ENCODE measurements at places on chromosomes 4 and X.

GRCh38 chr4:73006286-73006990, 63.1 kb downstream of the COX18 start:
- H3K4me3 ChIP-seq, result no peak overlapping the region
- H3K27ac ChIP-seq, result no peak overlapping the region
- H3K27me3 ChIP-seq, result no peaks in the 10 kb centered on the region
- no peak for DNase-seq
- no peaks in the 10 kb centered on the region for H3K36me3 ChIP-seq
- no peaks in the 10 kb centered on the region for H3K4me1 ChIP-seq

DNA sequence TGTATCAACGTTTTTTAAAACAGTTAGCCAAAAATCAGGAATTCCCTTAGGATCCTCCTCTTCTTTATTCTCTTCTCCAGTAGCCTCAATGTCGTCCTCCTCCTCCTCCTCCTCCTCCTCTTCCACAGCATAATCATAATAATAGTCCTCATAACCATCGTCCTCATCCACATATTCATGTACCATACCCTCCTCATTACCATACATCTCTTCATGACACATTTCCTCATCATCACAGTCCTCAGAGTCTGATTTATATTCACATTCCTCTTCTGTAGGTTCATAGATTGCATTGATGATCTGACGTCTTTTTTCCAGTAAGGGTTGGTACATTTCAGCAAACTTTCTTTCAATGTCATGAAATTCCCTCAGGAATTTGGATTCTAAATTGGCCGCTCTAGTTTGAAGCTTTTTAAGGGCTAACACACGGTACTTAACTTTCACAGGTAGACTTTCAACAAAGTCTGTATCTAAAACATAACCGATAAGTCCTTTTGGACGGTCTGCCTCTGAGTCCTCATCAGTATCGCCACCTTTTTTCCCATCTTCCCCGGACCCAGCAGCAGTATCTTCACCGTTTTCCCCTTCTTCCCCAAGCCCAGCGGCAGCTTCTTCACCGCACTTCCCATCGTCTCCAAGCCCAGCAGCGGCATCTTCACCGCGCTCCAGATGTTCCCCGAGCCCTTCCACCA, 771 bp downstream of the NAP1L2 start:
- DNase-seq, result no peak
- no peaks in the 10 kb centered on the region for H3K4me1 ChIP-seq
- H3K36me3 ChIP-seq, result no peaks in the 10 kb centered on the region
- no peak overlapping the region for H3K27ac ChIP-seq
- no peaks in the 10 kb centered on the region for H3K27me3 ChIP-seq
- no peak overlapping the region for H3K4me3 ChIP-seq

GRCh38 chrX:31580227-31580626, 508.4 kb upstream of the FTHL17 start:
- H3K4me3 ChIP-seq, result no peak overlapping the region
- H3K4me1 ChIP-seq, result no peaks in the 10 kb centered on the region
- H3K27me3 ChIP-seq, result no peaks in the 10 kb centered on the region

DNA sequence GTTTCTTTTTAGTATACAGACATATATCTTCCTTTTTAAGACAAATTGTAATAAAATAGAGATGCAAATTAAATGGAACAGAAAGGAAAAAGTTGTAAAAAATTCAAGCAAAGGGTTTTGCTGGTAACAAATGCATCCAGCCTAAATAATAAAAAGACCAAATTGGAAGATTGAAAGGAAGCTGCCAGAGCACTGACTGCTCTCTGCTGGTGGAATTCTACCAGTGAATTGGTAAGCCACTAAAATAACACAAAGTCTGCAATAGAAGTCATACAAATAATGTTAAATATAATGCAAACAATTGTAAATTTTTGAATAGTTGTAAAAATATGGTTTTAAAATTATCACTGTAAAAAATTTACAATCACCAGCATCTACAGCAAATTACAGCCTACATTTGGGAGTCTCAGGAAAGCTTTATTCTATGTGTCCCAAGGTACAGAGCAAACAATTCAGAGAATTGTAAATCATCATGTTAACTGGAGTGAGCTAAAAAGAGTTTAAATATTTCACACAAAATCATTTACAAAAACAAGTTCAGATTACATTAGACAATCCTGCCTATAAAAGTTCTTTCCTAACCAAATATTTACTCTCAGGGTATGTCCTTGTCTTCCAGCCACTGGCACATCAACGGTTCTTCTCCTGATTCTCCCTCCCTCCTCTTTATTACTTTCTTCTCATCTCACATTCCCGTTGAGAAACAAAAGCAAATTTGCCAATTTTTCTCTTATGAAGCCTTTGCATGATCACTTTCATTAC, 1322.5 kb downstream of the PCDH7 start:
- no peaks in the 10 kb centered on the region for H3K27me3 ChIP-seq
- H3K36me3 ChIP-seq, result no peaks in the 10 kb centered on the region
- H3K4me3 ChIP-seq, result no peak overlapping the region
- H3K27ac ChIP-seq, result no peak overlapping the region
- no peaks in the 10 kb centered on the region for H3K4me1 ChIP-seq
- no peak for DNase-seq

DNA sequence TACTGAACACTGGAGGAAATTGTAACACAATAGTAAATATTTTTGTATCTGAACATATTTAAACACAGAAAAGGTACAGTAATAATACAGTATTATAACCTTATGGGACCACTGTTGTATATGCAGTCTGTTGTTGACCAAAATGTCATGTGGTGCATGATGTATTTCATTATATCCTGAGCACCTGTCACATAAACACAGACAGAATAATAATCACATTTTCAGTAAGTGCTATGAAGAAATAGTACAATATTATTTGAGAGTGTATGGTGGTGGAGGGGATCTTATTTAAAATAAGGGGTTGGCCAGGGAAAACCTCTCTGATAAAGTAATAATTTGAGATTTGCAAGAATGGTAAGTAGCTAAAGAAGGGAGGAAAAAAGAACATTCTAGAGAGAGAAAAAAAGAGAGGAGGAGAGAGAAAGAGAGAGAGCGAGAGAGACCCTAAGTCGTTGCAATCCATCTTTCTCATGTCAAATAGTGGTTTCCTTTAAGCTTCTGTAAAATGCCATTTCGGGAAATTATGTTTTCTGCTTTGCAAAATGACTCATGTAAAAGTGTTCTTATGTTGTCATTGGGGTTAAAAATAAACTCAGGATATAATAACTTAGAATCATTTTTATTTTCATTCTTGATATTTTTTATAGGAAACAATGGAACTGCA, 19.3 kb upstream of the CLNK start:
- no peak overlapping the region for H3K27ac ChIP-seq
- no peaks in the 10 kb centered on the region for H3K4me1 ChIP-seq
- no peak for DNase-seq
- H3K4me3 ChIP-seq, result no peak overlapping the region

GRCh38 chrX:3435057-3435456, 88.6 kb upstream of the MXRA5 start:
- H3K27ac ChIP-seq, result no peak overlapping the region
- H3K4me1 ChIP-seq, result no peaks in the 10 kb centered on the region
- H3K4me3 ChIP-seq, result no peak overlapping the region
- H3K36me3 ChIP-seq, result no peaks in the 10 kb centered on the region
- DNase-seq, result no peak
- H3K27me3 ChIP-seq, result no peaks in the 10 kb centered on the region

DNA sequence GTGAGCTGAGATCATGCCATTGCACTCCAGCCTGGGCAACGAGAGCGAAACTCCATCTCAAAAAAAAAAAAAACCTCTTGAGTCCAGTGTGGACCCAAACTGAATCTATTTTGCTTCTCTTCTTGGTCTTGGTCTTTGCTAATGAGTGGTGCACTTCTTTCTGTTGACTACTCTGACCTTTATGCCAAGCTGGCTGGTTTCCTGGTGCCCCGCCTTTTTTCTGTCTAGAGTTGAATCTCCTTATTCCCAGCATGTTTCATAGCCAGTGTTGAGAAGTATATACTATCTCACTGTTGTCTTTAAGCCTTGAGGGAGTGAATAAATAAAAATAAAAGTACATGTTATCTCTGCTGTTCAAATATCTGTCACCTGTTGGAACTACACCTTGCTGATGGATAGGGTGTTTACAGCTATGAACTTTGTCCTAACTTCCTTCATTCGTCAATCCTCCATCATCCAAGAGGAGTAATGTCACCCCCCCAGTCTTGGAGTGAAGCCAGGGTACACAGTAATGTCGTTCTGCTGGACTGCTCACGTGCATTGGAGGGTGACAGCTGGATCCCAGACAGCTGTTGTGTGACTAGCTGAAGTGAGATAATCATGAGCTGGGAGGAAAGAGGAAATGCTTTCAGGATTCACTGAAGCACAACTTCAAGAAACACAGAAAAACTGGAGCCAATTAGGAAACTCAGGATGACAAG, 99.3 kb upstream of the PRKG2 start:
- H3K4me3 ChIP-seq, result no peak overlapping the region
- DNase-seq, result no peak
- H3K27me3 ChIP-seq, result no peaks in the 10 kb centered on the region
- no peaks in the 10 kb centered on the region for H3K4me1 ChIP-seq

Measured in DND-41 (cell line).